ENCODE measurements at places on chromosomes 3 and 15.

- no peak for DNase-seq
Measured at GRCh38 chr15:63334821-63335220, 46.8 kb downstream of the CA12 start.

- no peak for DNase-seq
Measured at GRCh38 chr15:23548071-23548470, 17.4 kb upstream of the MKRN3 start.

DNA sequence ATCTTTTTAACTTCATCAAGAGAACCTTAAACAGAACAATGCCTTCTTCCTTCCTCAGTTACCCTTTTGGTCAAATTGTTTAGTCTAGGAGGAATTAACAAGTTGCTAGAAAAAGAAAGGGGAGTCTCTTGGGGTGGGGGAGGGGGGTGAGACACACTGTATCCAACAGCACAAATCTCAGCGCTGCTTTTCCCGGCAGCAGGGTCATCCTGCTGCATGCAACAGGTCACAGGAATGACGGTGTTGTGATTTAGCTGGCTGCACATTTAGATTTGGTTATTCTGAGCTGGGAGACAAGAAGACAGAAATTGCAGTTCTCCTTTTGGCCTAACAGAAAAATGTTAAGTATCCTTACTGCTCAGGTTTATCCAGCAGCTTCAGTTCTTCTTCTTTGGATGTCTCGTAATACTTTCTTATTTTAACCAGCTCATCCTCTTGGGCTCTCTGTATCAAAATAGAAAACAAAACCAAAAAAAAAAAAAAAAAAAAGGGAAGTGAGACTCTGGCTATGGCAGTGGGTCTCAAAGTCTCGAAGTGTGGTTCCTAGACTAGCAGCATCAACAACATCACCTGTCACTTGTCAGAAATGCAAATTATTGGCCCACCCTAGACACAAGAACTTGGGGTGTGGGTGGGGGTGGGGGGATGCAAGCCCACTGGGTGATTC, 190.5 kb downstream of the GREM1 start:
- no peak for DNase-seq

GRCh38 chr15:91224755-91225380, 124.8 kb downstream of the SV2B start:
- no peak for DNase-seq

- DNase-seq = no peak
Measured at GRCh38 chr3:128052595-128053351, 536 bp downstream of the SEC61A1 start.

DNA sequence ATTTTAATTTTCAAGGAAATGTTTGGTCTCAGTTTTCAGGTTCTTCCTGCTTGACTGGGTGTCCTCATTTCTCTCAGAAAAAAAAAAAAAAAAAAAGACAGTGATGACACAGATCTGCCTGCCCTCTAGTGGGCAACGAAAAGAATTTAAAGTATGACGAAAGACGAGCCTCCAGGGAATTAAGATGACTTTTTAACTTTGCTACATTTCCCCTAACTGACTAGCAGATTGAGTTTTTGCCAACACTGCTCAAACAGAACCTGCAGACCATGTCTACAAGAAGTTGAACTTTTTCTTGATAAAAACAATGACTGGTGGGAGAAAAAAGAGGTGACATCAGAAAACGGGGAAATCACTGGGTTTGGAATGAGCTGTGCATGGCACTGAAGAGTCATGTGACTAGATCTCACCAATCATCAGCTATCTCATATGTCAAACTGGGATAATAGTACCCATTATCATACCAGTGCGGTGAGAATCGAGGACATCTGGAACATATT, 40.8 kb downstream of the EOMES start:
- DNase-seq = no peak

- no peak for DNase-seq
Measured at GRCh38 chr3:108757404-108757982, at the start of gene RETNLB. Gene RETNLB (minus strand): TSS chr3:108757410. CDS start chr3:108757185, 225 bp downstream.
